ENCODE measurements at places on chromosomes 6 and 20.

- no peak for DNase-seq
Measured at GRCh38 chr6:13539572-13539971, 34.8 kb upstream of the SIRT5 start.

- DNase-seq = no peak
Measured at GRCh38 chr6:84061613-84062398, 28.2 kb downstream of the MRAP2 start.

DNA sequence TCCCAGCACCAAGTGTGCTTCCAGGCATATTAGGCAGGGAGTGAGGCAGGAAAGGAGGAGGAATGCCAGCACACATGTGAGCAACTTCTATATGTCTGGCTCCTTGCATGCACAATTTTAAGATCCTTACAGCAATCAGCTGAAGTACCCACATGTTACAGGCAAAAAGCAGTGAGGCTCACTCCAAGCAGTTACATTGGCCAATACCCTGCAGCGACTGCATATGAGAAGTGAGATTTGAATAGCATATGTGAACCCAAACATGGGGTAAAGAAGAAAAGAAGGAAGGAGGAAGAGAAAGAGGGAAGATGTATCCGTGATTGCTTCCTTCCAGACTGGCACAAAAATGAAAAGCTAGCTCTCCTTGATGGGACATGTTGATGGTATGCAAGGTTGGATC, 193.6 kb downstream of the PTPRT start:
- DNase-seq = no peak

DNA sequence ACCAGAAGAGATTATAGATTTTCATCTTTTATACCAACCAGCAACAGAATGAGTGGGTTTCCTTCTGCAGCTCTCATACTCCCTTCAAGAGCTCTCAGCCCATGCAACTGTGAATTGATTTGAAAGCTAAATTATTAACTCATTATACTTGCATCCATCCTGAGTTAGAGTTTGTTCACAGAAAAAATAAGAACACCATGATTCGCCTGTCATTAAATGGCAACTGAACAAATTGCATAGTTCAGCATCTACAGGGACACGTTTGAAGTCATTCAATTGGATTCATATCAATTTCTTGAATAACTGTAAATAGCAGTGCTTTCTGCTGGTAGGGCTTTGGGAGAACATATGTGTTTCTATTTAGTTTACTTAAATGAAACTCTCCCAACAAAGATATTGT, 65.7 kb downstream of the NKAIN2 start:
- no peak for DNase-seq
